ENCODE measurements at places on chromosomes 16 and 17.

GRCh38 chr17:32871746-32872145, 5.2 kb downstream of the MYO1D start:
- no peak for DNase-seq

DNA sequence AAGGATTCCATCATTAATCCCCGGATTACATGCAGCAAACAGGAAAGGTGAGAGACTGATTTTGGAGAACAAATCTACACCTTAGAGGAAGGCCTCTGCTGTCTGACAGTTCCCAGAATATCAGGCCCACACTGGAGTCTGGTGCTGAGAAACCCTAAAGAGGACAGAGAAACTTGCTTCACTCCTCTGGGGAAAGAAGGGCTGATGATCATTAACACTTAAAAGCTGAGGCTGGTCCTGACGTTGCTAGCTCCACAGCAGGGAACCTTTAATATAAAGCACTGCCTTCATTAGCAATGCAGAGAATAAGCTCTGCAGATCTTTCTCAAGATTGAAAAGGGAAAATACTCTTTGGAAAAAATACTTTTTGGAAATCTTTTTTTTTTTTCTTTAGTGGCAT, 1472.4 kb upstream of the GOT2 start:
- no peak for DNase-seq

DNA sequence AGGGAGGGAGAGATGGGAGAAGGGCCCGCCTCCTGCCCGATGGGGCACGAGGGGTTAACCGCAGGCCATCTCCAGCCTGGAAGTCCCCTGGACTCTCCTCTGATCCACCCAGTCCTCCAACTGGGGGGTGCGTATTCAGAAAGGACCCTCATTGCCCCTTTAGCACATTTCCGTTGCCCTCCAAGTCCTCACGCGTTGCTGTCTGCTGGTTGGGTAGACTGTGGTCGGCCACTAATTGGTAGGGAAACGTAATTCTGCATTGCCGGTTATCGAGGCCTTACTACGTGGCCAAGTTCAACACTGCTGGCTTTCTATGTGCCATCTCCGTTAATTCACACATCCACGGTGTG, 103.4 kb downstream of the FOXL1 start:
- no peak for DNase-seq

DNA sequence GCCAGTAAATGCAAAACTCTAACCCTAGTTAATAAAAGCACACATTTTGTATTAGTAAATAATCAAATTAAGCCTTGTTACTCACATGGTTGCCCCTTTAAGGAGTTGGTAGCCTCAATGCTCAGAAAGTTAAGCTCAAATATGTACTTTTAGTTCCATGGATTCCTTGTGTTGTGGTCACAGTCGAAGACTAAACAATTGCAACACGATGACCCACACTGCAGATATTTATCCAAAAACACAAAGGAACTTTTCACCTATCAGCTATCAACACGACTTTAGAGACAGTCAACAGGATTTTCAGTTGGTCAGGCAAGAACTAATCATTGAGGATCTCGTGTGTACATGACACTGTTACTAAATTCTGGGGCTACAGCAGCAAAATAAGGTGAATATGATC, 47.4 kb upstream of the NUDT7 start:
- DNase-seq, result no peak

DNA sequence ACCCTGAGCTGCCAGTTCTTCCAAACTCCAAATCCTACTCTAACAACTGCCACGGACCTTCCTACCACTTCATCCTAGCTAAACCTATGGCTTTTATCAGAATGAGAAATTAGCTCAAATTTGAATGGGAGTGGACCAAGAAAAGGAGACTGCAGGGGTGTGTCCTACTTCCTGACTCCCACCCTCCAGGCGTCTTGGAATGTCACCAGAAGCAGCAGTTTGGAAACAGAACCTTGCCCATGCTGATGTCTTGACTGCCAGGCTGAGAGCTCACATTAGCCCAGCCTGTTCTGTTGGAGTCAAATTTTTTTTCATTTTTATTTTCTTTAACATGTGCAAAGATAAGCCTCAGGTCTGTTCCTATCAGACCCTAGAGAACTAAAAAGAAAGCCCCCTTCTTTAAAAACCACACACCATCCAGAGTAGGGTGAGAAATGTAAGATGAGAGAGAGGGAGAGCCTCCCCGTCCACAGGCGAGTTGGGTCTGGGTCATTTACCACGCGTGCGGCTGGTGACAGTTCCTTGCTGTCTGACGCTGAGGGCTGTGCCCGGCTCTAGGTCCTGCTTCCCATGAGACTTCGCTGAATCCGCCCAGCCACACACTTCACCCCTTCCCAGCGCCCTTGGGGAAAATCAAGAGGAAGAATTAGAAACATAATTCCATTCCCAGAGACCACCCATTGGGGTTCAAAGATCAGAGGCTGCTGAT, 54.3 kb downstream of the WNT3 start:
- no peak for DNase-seq

DNA sequence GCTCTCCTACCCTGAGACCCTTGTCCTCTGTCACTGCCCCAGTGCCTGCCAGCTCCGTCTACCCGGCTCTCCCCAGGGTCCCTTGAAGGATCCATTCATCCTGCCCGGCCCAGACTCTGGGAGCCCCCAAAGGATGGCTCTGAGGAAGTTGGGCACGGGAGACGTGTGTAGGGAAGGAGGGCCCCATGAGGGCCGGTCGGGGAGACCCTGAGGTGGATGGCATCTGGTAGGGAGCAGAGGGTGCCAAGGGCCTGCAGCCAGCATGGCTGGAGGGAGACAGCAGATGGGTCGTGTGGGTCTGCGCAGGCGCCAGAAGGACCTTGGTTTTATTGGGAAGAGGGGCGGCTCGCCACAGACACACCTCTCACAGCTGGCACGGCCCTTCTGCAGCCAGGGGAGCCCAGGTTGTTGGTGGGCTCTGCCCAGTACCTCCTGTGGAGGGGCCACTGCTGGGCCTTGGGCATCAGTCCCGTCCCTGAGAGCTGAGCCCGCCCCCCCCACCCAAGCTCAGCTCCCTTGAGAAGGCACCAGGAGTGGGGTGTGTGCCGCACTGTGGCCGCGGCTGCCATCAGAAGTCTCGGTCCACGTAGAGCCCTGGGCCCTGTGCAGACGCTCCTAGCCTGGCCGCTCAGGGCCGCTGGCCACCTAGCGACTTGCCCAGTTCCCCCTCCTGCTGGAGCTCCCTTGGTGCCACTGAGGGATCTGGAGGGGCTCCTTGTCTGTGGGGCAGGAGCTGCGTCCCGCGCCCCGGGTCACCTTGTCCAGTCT, 16.0 kb downstream of the KCTD5 start:
- no peak for DNase-seq

- no peak for DNase-seq
These were observed 39.3 kb upstream of the MARCHF10 start for GRCh38 chr17:62847426-62847825.

- DNase-seq, result no peak
These were observed 6.7 kb downstream of the STX1B start for GRCh38 chr16:31003744-31004143.

GRCh38 chr17:596287-596686, 118.4 kb downstream of the VPS53 start:
- no peak for DNase-seq

Measured in NCI-H2107 (cell line).